ENCODE measurements at places on chromosomes 16 and 17.

- DNase-seq = no peak
Measured at GRCh38 chr16:17930280-17930679, 406.3 kb downstream of the NPIPA8 start.

DNA sequence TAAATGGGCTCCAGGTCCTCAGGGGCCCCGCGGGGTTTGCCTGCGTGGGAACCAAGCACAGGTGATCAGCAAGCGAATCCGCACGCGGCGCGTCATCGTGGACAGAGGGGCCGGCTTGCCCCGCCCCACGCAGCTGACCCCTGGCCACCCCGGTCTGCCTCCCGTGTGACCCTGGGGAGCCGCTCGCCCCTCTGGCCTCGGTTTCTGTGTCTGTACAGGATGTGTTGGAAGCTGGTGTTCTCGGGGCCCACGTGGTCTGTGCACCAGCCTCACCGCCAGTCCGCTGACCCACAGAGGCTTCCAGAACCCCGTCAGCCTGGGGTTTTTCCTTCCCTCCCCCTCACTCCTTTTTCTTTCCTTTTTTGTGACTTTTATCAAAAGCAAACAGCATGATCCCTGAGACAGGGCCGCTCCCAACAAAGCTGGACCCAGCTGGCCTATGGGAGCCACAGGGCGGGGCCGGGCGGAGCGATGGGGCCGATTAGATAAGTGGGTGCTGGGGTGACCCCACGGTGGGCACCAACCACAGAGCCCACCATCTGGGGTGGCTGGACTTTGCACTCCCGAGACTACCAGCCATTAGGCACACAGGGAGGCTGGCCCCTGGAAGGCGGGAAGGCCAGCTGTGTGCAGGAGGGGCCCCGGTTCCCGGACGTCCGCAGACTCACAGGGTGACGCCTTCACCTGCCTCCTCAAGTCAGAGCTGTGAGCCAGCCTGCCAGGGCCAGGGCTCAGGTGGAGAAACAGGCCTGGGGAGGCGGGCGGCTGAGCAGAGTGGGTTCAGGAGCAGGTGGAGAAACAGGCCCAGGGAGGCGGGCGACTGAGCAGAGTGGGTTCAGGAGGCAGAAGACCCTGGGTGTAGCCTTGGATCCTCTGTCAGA is 56.0 kb downstream of the ZFPM1 start:
- DNase-seq = no peak

DNA sequence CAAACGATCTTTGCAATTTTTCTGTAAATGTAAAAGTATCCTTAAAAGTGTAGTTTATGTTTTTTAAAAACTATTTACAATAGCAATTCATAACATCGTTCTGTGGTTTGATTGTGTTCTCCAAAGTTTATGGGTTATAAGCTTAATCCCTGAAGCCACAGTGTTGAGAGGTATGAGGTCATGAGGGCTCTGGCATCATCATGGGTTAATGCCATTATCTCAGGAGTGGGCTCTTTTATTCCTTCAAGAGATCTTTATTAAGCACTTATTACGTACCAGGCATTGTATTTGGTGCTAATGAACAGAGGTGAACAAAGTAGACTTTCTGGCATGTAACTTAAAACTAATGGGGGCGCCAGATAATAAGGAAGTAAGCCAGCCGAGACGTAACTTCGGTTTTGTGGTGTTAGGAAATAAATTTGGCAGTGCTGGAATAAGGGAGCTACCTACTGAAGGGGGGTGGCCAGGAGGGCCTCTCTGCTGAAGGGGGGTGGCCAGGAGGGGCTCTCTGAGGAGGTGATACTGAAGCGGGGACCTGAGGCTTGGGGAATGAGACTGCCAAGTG is 158.1 kb downstream of the VPS53 start:
- DNase-seq = no peak

DNA sequence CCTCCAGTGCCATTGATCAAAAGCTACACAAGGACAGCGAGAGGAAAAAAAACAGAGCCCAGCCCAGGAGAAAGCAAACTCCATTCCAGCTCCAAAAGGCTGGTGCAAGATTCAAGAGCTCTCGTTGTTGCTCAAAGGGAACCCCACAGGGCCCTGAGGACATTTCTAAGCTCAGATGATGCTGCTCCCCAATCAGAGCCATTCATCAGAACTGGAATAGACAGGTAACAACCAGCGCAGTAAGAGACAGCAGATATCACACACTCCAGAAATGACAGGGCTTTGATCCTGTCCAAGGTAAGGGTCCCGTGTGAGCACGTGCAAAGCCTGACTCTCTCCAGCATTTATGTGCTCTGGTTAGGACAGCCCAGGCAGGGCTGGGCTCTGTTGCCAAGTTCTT is 20.1 kb downstream of the PMP22 start:
- DNase-seq = no peak

DNA sequence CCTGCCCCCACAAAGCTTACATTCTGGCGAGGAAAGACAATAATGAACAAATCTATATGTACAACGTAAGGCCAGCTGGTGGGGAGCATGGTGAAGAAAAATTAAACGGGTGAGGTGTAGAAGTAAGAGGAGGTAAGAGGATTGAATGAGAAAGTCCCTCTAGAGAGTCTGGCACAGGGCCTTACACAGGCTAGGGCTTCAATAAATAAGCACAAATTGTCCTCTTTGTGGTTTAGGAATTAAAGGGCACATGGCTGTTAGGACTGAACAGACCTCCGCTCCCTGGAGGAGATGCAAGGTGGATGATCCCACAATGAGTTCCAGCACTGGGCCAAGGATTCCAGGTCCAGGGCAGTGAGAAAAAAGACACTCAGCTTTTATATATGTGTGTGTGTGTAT is 43.1 kb upstream of the HAPSTR1 start:
- no peak for DNase-seq

DNA sequence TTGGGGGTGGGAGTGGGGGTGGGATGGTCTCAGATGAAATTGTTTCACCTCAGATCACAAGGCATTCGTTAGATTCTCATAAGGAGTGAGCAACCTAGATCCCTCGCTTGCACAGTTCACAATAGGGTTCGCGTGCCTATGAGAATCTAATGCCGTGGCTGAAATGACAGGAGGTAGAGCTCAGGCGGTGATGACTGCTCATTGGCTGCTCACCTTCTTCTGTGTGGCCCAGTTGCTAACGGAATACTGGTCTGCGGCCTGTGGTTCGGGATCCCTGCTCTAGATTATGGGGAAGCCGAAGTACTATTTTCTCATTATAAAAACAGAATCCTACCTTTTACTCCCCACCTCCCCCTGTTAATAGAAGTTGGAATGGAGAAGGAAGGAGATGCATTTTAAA is 18.9 kb downstream of the CLTC start:
- DNase-seq = no peak

DNA sequence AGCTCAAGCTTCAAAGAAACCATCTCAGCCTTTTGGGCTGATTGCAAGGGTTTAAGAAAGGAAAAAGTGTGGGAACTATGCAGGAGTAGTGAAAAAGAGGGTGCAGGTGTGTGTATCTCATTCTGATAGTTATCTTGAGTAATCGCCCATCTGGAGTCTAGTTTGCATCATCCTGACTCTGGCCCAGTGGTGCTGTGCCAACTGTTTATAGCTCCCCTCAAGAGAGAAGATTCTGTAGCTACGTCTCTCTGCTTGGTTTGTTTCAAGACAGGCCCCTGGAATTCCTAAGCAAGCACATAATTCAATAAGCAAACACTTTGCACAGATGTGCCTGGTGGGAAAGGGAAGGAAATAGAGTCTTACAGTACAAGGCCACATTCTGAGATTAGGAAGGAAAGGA is 144.4 kb downstream of the HAPSTR1 start:
- no peak for DNase-seq

DNA sequence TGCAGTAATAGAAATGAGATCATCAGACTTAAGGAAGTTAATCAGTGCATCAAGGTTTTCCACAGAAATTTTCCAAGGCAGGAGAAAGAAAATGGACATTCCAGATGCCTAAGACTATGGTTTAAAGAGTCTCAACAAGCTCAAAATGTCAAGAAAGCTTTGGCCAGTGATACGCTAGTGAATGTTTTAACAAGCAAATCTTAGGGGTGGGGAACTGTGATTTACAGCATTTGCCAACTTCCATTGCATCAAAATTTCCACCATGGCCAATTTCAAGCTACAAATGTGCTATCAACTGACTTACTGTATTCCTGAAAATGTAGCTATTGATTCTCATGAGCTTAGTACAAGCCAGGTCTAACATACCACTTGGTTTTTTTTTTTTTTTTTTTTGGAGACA is 82.4 kb upstream of the CLEC3A start:
- no peak for DNase-seq

GRCh38 chr17:48483471-48484131 is 47.2 kb downstream of the HOXB1 start:
- no peak for DNase-seq

DNA sequence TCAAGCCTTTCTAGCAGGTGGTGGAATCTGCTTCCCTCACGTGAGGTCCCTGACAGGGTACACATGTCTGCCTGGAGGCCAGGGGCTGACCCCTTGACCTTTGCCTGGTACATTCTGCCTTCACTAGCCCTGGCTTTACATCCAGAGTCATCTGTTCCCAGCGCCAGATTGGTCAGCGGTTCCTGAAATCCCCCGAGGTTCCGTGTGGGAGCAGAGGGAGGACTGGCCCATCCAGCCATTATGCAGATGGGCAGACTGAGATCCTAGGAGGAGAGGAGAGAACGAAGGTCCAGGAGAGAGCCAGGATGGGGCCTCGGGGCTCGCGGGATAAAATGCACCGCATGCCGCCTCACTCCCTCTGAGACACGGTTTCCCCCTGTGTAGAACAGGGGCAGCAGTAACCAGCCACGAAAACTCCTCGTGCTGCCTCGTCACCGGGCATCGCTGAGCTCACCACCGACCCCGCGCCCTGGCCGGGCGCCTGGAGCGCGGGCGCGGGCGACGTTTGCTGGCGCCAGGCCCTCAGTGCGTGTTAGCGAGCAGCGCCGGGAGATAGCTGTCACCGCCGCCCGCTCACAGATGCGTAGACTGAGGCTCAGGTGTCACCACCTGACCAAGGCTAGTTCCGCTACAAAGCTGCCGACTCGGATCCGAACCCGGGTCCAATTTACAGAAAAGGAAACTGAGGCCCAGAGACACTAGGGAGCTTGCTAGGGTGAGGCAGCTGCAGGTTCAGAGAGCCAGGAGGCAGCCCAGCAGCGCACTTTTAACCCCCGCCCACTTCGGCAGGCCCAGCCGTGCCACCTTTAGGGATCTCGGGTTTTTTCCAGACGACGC is 811 bp upstream of the MAP2K3 start:
- DNase-seq = no peak

- no peak for DNase-seq
Measured at GRCh38 chr17:48854774-48855476, 24.1 kb downstream of the CALCOCO2 start.

- no peak for DNase-seq
Measured at GRCh38 chr16:47250983-47251382, 107.2 kb upstream of the NETO2 start.

- no peak for DNase-seq
Measured at GRCh38 chr16:1990351-1991134, 773 bp downstream of the SYNGR3 start.

- DNase-seq = no peak
Measured at GRCh38 chr16:30027588-30028437, 3.3 kb downstream of the TLCD3B start.

DNA sequence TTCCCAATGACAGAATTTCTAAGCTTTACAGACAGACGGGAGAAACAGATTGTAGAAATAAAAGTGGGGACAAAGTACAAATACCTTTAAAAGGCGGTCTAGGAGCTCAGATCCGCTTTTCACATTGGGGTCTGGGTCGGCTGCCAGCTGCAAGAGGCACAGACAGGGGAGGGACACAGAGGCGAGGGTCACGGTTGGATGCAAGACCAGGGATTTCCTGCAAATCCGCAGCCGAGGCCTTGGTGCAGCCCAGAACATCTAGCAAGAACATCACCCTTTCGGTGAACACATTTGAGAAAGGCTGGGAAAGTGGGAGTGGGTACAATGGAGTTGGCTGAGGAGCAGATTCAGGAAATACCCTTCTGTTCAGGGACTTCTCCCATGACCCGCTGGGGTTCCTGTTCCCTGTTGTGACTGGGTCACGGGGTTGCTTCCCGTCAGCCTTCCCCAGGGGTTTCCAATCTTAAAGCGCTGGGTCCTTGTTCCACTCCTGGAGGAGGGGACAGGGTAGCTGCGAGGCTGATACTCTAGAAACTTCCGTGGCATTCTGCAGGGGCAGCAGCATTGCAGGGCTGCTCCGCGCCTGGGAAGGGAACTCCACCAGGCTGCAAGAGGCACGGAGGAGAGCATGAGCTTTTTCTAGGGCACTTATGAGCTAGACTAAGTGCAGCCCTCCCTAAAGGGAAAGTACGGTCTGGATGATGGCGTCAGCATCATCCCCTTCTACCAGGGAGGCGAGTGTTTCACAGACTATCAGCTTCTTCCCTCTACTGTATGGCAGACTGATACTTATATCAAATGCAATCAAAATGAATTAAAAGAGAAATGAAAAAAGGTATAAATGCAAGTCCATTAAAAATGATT is 16.0 kb downstream of the VAC14 start:
- no peak for DNase-seq

DNA sequence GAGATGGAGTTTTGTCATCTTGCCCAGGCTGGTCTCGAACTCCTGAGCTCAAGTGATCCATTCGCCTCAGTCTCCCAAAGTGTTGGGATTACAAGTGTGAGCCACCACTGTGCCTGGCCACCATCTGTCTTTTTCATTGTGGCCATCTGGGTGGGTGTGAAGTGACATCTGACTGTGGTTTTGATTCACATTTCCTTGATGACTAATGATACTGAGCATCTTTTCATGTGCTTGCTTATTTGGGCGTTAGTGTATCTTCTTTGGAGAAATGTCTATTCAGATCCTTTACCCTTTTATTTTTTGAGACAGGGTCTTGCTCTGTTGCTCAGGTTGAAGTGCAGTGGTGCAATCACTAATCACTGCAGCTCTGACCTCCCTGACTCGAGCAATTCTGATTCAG is 53.9 kb upstream of the ERN1 start:
- no peak for DNase-seq

- no peak for DNase-seq
Measured at GRCh38 chr17:77857613-77858012, 100.9 kb upstream of the TNRC6C start.

GRCh38 chr17:28110184-28110583 is 67.7 kb downstream of the NLK start:
- DNase-seq = no peak

DNA sequence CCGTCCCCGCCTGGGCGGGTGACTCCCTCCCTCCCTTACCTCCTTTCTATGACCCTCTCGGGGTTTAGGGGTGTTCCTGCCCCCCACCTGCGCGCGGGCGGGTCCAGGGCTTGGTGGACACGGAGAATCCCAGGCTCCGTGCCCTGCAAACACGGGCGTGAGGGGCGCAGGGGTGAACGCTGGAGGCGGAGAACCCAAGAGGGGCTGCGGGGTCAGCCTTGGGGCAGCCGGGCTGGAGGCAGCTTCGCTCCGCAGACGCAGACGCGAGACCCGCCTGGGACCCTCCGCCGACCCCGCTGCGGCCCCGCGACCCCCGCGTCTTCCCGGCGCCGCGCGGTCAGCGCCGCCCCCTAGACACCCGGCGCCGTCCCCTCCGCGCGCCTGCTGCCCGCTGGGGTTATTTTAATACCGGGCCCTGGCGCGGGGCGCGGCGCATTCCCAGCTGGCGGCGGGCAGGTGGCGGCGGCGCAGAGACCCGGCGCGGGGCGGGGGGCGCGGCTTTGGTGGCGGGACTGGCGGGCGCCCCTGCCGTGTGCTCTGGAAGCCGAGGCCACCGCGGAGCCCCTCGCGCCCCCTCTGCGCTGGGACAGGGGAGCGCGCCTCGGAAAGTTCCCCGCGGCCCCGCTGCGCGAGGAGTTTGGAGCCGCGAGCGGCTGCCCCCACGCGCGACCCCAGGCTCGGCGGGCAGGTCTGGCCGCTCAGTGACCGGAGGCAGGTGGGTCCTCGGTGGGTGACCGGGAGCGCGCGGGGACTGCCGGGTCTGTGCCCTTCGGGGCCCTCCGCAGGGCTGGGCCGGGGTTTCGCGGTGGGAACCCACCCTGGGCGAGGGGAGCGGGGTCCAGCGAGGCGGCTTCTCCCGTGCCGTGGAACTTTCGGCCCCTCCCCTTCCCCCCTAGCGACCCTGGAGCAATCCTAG is at the start of gene UTS2R:
Gene UTS2R (plus strand): TSS at position 433 of the 916 bp plus-strand sequence. CDS start 2,560 bp downstream, outside the sequence.
- no peak for DNase-seq
